ENCODE measurements at places on chromosomes 11 and 22. TPM values are rescaled to one million over a fixed set of nuclear protein-coding genes. Genes with fewer than 3 reads are reported as not detected.

TMEM191B gene
- 2.6 TPM for total RNA-seq

APOL5 gene
- not detected for total RNA-seq

CNIH2 gene
- total RNA-seq: 2.8 TPM

PIH1D2 gene
- total RNA-seq: 0.38 TPM

DNA sequence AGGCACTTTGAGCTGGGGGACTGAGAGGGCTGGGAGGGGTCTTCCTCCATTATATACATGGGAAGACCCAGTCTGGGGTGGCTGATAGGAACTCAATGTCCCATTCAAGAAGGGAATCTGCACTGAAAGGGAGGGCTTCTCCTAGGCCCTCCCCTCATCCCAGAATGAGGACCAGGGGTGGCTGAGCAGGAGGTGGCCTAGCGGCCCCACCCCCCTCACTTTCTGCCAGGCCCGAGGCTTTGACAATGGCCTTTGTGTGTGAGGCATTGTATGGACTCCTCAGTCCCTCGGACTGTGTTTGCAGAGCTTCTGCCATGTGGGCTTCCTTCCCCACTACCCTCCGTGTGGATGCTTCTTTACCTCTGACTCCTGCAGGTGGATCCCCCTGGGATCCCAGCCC lies 65.7 kb downstream of the NECTIN1 start:
- no peak for DNase-seq

GRCh38 chr11:4826425-4826824 lies 5.3 kb downstream of the OR51F2 start:
- DNase-seq: no peak

GRCh38 chr11:132770829-132771530 lies 761.3 kb downstream of the OPCML start:
- DNase-seq: no peak

All from CD8-positive, alpha-beta memory T cell (primary cell).